Esophagus muscularis mucosa (tissue), 4 donors: ENCODE measurements at places on chromosomes 3 and 15.
A peak's percentile ranks its signal among the peaks of the same experiment; 100 is the strongest.

DNA sequence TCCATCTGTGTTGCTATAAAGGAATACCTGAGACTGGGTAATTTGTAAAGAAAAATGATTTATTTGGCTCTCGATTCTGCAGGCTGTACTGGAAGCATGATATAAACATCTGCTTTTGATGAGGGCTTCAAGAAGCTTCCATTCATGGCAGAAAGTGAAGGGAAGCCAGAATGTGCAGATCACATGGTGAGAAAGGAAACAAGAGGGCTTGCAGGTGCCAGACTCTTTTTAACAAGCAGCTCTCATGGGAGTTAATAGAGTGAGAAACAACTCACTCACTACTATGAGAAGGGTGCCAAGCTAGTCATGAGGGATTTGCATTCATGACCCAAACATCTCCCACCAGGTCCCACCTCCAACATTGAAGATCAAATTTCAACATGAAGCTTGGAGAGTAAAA, 247.2 kb downstream of the ZIC4 start:
- H3K4me3 ChIP-seq = no peak overlapping the region
- no peaks in the 10 kb centered on the region for H3K4me1 ChIP-seq
- DNase-seq = no peak
- H3K36me3 ChIP-seq = no peaks in the 10 kb centered on the region

GRCh38 chr3:16140116-16140893, 34.2 kb upstream of the GALNT15 start:
- H3K27me3 ChIP-seq = no peaks in the 10 kb centered on the region
- H3K27ac ChIP-seq = peak overlapping the region; percentile 64
- H3K4me1 ChIP-seq = peaks cover 14% of the 10 kb centered on the region
- H3K4me3 ChIP-seq = no peak overlapping the region
- H3K36me3 ChIP-seq = no peaks in the 10 kb centered on the region
- DNase-seq = peak; percentile 91

DNA sequence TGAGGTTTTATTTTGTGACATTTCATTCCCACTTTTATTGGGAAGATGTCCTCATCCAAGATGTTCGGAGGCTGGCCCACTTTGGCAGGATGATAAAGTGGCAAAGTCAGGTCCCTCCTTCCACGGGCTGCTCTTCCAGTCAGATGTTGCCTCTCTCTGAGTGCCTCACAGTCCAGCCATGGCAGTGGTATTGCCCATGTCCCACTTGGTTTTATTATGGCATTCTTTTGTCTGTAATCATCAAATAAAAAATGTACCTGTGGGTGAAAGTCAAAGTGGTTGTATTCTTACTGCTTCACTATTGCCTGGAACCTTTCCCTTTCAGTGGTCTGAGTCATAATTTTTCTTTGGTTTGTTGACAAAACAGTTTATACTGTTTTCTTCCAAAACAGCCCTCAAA, 20.2 kb downstream of the ARNT2 start:
- no peak overlapping the region for H3K4me3 ChIP-seq
- no peaks in the 10 kb centered on the region for H3K36me3 ChIP-seq
- peaks cover 4% of the 10 kb centered on the region for H3K4me1 ChIP-seq
- DNase-seq = no peak

DNA sequence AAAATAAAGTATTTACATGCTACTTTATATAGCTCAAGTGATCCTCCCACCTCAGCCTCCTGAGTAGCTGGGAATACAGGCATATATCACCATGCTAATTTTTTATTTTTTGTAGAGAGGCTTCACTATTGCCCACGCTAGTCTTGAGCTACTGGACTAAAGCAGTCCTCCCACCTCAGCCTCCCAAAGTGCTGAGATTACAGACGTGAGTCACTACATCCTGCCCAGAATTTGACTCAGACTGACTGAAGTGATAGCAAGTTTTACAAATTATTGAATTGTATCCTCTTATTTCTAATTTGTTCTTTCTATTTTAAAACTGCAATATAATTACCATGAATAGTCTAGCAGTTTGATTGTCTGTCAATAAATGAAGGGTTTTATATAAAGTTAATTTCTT, 210.3 kb upstream of the CGNL1 start:
- H3K27me3 ChIP-seq = no peaks in the 10 kb centered on the region
- peaks cover 7% of the 10 kb centered on the region for H3K36me3 ChIP-seq
- H3K4me1 ChIP-seq = no peaks in the 10 kb centered on the region
- H3K4me3 ChIP-seq = no peak overlapping the region
- H3K27ac ChIP-seq = no peak overlapping the region

- no peak overlapping the region for H3K27ac ChIP-seq
- no peaks in the 10 kb centered on the region for H3K36me3 ChIP-seq
- no peaks in the 10 kb centered on the region for H3K27me3 ChIP-seq
- DNase-seq = no peak
Observed at GRCh38 chr3:137081711-137082110, 123.9 kb downstream of the IL20RB start.

DNA sequence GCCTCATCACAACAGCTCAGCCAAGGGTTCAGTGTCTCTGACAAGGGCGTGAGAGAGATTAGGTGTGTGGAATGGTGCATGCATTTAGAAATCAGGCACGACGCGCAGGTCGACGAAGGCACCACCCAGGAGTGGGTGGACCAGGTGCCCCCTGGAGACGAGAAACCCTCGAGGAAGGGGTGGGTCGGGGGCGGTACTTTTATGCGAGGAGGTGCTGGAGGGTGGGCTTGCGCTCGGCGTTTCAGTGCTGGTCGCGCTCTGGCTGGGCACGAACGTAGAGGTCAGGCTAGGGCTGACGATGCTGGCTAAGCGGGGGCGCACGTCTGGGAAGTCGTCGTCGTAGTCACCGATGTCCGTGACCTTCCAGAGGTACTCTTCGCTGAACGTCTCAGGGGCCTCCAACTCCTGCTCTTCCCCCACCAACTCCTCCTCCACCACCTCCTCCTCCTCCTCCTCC, 393 bp downstream of the ERICH6 start:
- no peaks in the 10 kb centered on the region for H3K27me3 ChIP-seq
- H3K4me3 ChIP-seq = peak overlapping the region; percentile 65
- H3K36me3 ChIP-seq = no peaks in the 10 kb centered on the region

DNA sequence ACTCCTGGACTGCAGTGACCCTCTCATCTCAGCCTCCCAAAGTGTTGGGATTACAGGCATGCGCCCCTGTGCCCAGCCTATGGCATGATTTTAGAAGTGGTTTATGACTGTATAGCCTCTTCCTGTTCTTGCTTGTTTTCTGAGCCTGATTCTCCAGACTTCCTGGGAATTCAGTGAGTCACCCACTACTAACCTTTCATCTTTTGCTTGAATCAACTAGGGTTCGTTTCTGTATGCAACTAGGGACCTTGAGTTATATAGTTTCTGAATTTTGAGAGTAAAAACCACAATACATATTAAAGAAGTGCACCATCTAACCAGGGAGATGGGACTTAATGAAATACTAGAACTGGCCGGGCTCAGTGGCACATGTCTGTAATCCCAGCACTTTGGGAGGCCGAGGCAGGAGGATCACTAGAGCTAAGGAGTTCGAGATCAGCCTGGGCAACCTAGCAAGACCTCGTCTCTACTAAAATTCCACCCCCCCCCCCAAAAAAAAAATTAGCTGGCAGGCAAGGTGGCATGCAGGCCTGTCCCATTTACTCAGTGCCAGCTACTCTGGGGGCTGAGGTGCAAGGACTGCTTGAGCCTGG, 76.0 kb downstream of the ZNF609 start:
- peaks cover 11% of the 10 kb centered on the region for H3K4me1 ChIP-seq
- H3K27ac ChIP-seq = no peak overlapping the region
- no peaks in the 10 kb centered on the region for H3K36me3 ChIP-seq
- DNase-seq = no peak

GRCh38 chr15:92009162-92009561, 155.7 kb downstream of the SLCO3A1 start:
- DNase-seq = no peak
- no peak overlapping the region for H3K27ac ChIP-seq
- no peaks in the 10 kb centered on the region for H3K36me3 ChIP-seq
- H3K4me1 ChIP-seq = peaks cover 31% of the 10 kb centered on the region
- H3K4me3 ChIP-seq = no peak overlapping the region

DNA sequence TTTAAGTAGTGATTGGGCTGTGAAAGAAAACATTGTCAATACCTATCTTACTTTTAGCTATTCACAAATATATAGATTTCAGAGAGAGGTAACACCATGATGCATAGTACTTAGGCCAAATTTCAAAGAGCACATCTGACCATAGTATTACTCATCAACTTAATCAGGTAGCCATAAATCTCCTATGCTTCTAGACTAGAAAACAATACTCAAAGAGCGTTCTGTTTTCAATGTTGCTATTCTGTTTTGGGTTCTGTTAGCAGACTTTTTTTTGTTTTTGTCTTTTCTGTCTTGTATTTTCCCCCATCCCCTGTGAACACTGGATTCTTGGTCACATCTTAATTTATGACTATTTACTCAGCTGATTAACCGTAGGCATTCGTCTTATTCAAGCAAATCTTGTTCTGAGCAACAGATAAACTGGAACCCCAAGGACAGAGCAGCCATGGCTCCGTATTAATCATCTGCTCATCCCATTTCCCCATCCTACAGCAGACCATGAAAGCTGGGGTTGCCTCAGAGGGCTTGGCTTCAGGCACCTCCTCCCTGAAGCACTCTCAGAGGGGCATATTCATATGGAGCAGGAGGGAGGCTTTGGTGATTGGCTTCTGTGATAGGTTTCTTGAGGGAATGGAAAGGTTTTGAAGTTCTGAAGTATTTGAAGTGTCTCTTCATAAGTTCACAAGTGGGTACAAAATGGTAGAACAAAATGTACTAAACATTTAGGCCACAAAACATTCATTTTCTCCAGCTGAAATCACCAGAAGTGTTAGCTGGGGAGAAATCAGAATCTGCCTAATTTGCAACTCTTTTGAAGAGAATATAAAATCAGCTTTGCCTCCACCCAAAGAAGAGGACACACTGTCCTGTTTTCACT, 105.3 kb downstream of the TNIK start:
- H3K36me3 ChIP-seq = no peaks in the 10 kb centered on the region
- no peak overlapping the region for H3K4me3 ChIP-seq
- peaks cover 31% of the 10 kb centered on the region for H3K4me1 ChIP-seq
- no peak for DNase-seq
- H3K27me3 ChIP-seq = no peaks in the 10 kb centered on the region

DNA sequence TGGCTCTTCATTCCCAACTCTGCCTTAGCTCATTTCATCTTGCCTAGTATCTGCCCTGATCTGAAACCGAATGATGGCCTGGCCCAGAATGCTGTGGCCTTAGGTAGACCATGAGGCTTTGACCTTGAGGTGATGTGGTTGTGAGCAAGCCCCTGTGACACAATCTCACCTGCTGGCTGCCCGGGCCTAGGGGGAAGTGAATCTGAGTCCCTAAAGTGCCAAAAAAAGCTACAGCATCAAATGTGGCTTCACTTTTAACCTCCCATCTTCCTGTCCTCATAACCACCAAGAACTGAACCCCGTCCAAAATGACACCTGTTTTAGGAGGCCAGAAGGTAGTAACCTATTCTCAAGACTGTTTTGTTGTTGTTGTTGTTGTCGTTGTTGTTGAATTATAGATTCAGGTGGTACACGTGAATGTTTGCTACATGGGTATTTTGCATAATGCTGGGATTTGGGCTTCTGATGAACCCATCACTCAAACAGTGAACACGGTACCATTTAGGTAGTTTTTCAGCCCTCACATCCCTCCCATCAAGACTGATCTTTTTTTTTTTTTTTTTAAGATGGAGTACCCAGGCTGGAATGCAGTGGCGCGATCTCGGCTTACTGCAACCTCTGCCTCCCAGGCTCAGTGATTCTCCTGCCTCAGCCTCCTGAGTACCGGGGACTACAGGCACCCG, 54.6 kb downstream of the MCCC1 start:
- no peaks in the 10 kb centered on the region for H3K27me3 ChIP-seq
- H3K27ac ChIP-seq = no peak overlapping the region
- no peak overlapping the region for H3K4me3 ChIP-seq
- no peaks in the 10 kb centered on the region for H3K4me1 ChIP-seq

DNA sequence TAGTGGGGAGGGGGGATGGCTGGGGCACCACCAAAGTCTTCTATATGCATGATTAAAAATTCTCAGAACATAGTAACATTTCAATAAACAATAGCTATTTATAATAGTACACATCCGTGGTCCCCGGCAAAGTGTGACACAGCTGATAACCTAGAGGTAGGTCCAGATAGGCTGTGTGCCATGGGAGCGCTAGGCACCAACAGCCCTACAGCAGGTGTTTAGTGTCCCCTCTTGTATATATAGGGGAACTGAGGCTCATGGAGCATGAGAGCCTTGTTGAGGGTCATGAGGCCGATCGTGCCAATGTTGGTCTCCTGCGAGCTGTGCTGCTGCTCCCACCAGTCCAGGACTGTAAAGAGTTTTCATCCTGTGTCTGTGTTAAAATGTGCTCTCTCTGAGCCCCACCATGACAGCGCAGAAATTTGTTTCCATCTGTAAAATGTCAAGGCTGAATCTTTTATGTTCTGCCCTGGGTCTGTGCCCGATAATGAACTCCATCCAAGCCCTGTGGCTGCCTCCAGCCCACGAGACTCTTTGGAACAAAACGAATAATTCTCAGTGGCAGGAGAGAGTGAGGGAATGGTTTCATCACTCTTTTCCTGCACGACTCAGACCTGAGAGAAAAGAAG, 14.5 kb downstream of the TMEM158 start:
- H3K4me3 ChIP-seq = no peak overlapping the region
- DNase-seq = no peak
- no peaks in the 10 kb centered on the region for H3K27me3 ChIP-seq

GRCh38 chr15:93987068-93987467, 244.3 kb upstream of the MCTP2 start:
- no peak overlapping the region for H3K27ac ChIP-seq
- no peaks in the 10 kb centered on the region for H3K4me1 ChIP-seq
- no peak for DNase-seq
- no peaks in the 10 kb centered on the region for H3K27me3 ChIP-seq

GRCh38 chr3:145727476-145727875, 433.5 kb downstream of the PLOD2 start:
- H3K27ac ChIP-seq = no peak overlapping the region
- H3K4me3 ChIP-seq = no peak overlapping the region
- H3K27me3 ChIP-seq = no peaks in the 10 kb centered on the region
- no peaks in the 10 kb centered on the region for H3K4me1 ChIP-seq

- no peaks in the 10 kb centered on the region for H3K4me1 ChIP-seq
- no peak for DNase-seq
- no peaks in the 10 kb centered on the region for H3K27me3 ChIP-seq
- H3K36me3 ChIP-seq = no peaks in the 10 kb centered on the region
- H3K27ac ChIP-seq = no peak overlapping the region
Observed at GRCh38 chr3:106332884-106333283, 464.1 kb upstream of the CBLB start.

- DNase-seq = no peak
- H3K27me3 ChIP-seq = no peaks in the 10 kb centered on the region
- no peak overlapping the region for H3K4me3 ChIP-seq
- peaks cover 7% of the 10 kb centered on the region for H3K36me3 ChIP-seq
- peaks cover 13% of the 10 kb centered on the region for H3K4me1 ChIP-seq
Observed at GRCh38 chr15:41901431-41901830, 7.6 kb upstream of the SPTBN5 start.

DNA sequence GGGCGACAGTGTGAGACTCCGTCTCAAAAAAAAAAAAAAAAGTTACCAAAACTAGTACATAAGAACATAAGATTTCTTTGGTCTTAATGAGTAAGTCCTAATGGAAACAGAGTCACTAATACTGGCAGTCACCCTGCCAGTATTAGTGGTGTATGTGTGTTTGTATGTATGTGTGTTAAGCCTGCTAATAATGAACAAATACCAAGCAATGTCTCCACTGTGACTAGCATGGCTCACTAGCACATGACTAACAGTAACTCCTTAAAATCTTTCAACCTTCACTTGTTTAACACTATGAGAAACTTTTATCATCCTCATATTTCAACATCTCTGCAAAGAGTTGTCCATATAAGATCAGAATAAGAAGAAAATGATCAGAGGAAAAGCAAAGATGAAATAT, 231.0 kb upstream of the ATP11B start:
- peaks cover 7% of the 10 kb centered on the region for H3K4me1 ChIP-seq
- no peak for DNase-seq
- no peak overlapping the region for H3K27ac ChIP-seq
- H3K4me3 ChIP-seq = no peak overlapping the region
